LoVo (cell line): ENCODE measurements at places on chromosomes 12 and 14.

DNA sequence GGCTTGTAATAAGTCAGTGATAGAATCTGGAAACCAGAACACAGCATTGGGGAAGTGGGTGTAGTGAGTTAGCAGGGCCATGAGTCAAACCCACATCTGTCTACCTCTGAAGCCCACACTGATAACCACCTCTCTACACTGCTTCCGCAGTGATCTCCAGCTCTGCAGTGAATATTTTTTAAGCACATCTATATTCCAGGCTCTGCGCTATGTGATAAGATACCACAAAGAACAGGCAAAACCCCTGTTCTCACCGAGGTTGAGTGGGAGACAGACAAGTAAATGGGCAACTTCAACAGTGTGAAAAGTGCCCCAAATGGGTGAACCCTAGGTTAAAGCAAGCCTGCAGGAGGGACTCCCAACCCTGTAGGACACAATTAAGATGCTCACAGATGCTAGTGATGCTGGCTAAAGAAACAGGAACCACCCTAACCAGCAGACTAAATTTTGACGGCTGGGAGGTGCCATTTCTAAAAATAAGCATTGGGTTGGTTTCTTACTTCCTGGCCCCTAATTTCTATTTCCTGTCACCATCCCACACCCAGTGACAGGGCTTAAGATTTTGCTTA lies 375.0 kb downstream of the DPF3 start:
- no peak for DNase-seq

DNA sequence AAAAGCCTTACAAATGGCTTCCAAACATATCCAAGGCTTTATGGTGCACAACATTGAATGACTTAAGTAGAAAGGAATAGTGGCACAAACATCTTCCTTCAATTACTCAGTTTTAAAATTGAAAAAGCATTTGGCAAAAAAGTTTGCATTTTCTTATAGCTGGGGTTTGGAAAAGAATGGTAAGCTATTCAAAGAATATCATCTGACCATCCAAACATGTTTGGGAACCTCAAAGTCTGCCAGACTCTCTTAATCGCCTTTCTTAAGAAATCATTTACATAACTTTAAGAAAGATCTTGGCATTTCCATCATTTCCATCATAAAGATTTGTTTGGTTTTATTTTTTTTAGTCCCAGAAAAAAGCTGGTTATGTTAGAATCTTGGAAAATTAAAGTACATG lies 210.1 kb upstream of the PELI2 start:
- no peak for DNase-seq

- DNase-seq, result no peak
Measured at GRCh38 chr12:80829767-80830166, 108.0 kb downstream of the LIN7A start.

- DNase-seq, result no peak
Measured at GRCh38 chr12:108697905-108698304, 33.4 kb downstream of the CORO1C start.

- no peak for DNase-seq
Measured at GRCh38 chr12:103102225-103102744, 144.8 kb downstream of the ASCL1 start.

GRCh38 chr14:101509730-101510371 lies 51.4 kb upstream of the DIO3 start:
- no peak for DNase-seq

- DNase-seq, result no peak
Measured at GRCh38 chr12:24899503-24900075, 49.3 kb downstream of the BCAT1 start.

DNA sequence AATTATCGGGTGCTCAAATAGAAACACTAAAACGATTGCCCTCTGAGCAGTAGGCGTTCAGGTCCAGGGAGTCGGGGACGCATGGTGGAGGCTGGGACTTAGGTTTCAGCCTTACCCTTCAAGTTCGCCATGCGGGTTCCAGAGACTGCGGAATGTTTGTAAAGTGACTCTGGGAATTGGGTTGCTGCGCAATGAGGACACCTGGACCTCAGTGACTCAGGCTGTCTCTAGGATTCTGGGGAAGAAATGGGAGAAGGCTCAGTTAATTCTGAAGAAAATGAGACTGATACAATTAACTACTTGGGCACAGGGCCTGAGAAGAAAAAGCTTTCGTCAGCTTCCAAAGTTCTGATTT lies 1.1 kb downstream of the LGALS3 start:
- peak; percentile 39 for DNase-seq

- no peak for DNase-seq
Measured at GRCh38 chr14:51681411-51681810, 29.7 kb downstream of the FRMD6 start.

GRCh38 chr12:113874326-113874725 lies 91.8 kb downstream of the RBM19 start:
- DNase-seq, result no peak
